ENCODE measurements at places on chromosomes 11 and 22. TPM values are rescaled to one million over a fixed set of nuclear protein-coding genes. Genes with fewer than 3 reads are reported as not detected.

The LRRC74B gene
- total RNA-seq = 4.7 TPM

DNA sequence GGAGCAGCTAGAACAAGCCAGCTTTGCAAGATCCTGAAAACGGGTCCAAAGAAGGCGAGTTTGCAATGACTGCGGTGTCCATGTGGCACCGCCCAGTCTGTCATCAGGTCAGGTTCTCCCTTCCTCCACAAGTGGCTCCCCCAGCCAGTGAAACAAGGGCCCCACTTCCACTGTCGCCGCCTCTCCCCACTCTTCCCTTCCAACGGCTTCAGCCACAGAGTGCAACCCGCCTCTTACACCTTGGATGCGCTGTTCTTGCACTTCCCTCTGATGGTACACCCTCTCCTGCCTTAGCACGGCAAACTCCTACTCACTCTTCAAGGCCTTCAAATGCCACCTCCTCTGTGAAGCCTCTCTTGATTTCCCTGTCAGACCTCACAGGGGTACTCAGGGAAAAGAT lies 10.8 kb upstream of the TCF20 start:
- no peak for DNase-seq

GRCh38 chr22:24325105-24325757 lies 54.6 kb downstream of the SPECC1L start:
- peak; percentile 79 for DNase-seq

DNA sequence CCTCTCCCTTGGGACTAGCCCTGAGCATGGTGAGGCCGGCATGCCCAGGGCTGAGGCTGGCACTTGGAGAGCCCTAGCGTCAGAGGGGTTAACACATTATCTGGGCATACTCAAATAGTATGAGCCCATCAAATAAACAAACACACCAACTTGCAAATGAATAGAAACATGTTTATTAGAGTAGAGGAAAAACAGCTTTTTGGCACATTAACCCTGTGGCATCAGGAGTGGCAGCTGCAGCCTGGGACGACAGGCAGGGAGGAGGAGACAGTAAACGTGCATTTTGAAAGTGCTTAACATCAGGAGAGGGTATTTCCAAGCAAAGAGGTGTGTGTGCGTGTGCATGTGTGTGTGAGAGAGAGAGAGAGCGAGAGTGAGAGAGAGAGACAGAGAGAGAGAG lies 684.9 kb downstream of the NTM start:
- DNase-seq = no peak

DNA sequence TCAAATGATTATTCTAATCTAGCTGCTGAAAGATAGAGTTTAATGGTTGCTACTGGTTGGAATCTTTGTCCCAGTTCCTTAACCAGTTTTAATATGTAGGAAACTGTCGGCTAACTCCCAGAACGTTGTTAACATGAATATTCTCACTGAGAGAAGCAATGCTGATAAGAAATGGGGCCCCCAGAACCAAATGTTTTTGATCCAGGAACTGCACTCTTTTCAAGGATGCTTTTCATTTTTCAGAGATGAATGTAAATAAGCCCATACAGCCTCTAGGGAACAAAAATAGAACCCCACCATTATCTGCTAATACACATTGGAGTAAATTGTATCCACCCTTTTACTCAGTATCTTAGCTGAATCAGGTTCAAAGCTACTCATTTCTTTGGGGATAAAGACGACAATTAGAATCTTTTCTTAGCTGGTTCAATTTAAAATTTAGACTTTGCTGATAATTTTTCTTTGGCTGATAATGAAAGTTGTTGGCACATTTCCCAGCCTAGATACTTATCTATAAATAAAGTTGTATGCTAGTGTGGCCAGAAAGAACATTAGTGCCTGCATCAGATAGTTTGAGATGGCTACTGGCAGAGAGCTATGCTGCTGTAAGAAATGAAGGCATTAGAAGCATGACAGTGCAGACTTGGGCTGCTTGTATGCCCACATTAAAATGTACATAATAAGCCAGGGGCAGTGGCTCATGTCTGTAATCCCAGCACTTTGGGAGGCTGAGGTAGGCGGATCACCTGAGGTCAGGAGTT lies 323.3 kb upstream of the PDGFD start:
- no peak for DNase-seq

- DNase-seq = no peak
Measured at GRCh38 chr22:45866126-45866645, 110.8 kb downstream of the WNT7B start.

The SOX10 gene
- total RNA-seq = 28.8 TPM

DNA sequence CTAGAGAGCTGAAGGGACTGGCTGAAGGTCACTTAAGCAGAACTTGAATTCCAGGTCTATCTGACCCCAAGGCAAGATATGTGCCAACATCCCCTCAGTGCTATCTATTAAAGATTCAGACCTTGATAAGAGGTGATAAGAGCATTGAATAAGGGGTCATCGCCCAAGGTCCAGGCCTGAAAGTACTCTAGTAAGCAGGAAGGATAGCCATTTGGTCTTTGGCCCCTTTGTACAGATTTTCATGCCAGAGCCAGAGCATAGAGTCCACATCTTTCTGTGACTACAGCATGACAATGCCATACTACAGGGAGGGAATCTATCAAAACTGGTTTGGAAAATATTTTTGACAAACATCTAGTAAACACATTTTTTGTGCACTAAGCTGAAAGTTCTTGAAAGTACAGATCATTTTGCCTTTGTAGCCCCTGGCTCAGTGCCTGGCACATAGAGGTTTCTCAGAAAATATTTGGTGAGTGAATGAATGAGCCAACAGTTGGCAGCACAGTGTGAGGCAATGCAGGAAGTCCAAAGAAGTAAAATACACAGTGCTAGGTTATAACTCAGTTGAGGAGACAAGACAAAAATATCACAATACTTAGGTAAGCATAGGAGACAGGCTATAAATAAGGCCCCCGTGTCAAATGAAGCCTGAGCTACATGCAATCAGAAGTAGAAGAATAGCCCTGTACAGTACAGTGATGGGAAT lies 15.1 kb upstream of the RRAS2 start:
- no peak for DNase-seq

DNA sequence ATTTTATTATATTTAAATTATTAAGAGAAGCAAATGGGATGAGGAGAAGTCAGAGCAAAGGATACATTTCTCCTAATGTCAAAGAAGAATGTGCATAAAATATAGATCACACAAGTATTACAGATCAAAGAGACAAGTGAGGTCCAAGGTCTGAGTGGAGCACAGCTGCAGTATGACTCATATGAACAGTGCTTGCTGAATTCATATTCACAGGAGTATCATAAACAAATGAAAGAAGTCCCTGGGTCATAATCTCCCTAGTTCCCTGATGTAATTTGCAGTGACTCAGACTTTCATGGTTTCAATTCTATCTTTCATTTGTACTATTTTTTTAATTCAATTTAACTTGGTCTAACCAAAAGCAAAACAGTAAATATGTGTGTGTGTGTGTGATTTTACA lies 499.0 kb upstream of the CCDC179 start:
- DNase-seq = no peak

DNA sequence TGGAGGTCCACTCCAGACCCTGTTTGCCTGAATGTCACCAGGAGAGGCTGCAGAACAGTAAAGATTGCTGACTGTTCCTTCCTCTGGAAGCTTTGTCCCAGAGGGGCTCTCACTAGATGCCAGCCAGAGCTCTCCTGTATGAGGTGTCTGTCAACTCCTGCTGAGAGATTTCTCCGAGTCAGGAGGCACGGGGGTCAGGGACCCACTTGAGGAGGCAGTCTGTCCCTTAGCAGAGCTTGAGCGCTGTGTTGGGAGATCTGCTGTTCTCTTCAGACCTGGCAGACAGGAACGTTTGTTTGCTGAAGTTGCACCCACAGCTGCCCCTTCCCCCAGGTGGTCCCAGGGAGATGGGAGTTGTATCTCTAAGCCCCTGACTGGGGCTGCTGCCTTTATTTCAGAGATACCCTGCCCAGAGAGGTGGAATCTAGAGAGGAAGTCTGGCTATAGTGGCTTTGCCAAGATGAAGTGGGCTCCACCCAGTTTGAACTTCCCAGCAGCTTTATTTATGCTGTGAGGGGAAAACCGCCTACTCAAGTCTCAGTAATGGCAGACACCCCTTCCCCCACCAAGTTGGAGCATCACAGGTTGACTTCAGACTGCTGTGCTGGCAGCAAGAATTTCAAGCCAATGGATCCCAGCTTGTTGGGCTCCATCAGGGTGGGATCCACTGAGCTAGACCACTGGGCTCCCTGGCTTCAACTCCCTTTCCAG lies 99.4 kb downstream of the PDE3B start:
- no peak for DNase-seq
